ENCODE measurements at places on chromosomes 5 and 9.
A peak's percentile ranks its signal among the peaks of the same experiment; 100 is the strongest.

DNA sequence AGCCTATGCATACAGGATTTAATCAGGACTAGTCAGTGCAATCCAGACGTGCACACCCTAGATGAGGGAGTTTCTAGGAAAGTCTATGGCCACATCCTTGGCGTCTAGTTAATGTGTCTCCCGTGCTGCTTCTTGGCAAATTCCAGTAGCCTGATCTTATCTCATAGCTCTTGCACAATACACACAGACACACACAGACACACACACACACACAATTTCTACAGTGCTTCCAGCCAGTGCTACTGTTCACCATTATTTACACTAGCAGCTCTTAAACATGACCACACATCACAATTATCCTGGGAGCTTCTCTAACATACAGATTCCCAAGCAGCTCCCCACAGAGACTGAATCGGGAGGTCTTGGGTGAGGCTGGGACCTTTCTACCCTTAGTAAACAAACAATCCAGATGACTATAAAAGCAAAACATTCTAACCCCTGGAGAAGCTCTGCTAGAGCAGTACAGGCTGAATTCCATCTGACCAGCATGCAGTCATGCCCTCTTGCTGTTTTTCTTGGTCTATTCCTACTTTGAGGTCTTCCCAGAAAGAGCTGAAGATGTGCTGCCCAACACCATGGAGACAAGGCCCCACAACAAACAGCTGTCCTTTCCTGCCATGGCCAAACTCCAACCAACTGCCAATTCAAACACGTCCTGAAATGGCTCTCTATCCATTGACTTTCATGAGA, 236.6 kb downstream of the DEPDC1B start:
- DNase-seq = peak; percentile 38

DNA sequence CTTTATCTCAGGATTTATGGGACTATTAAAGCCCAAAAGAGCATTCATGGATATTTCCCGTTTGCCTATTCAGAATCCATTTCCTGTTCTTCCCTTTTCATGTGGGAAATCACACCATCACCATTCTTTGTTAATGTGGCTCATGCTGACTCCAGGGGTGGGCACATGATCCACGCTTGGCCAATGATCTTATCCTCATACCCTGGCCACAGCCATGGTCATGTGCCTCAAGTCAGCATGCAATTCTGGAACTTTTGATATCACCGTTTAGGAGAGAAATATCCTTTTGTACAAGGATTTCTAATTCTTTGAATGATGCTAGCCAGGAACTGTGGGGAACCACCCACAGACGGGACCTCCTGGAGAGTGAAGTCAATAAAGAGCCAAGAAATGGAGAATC, 272.2 kb downstream of the PRELID2 start:
- no peak for DNase-seq

DNA sequence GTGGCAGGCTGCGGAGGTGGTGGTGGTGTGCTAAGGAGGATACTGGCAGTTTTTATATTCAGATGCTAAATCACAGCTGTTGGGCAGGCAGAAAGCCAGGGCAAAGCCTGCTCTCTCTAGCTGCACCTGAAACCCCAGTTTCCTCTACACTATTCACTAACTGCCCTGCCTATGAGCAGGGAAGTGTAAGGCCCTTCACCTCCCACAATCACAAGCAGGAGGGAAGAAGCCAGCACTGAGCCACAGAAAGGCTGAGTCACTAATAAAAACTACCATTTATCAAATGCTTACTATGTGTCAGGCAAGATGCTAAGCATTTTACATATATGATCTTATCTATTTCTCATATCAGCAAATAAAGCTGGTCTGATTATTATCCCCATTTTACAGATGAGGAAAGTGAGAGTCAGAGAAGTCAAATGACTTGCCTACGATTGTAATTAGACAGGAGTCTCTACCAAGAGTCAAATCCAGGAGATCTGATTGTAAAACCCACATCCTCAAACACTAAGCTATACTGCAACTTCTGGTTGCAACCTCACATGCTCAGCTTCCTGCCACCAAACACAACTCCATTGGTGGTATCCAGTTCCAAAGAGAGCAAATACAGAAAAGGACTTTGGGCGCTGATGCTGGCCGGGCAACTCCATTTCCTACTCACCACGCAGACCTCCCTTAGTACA, 17.7 kb upstream of the IL6ST start:
- DNase-seq = no peak

DNA sequence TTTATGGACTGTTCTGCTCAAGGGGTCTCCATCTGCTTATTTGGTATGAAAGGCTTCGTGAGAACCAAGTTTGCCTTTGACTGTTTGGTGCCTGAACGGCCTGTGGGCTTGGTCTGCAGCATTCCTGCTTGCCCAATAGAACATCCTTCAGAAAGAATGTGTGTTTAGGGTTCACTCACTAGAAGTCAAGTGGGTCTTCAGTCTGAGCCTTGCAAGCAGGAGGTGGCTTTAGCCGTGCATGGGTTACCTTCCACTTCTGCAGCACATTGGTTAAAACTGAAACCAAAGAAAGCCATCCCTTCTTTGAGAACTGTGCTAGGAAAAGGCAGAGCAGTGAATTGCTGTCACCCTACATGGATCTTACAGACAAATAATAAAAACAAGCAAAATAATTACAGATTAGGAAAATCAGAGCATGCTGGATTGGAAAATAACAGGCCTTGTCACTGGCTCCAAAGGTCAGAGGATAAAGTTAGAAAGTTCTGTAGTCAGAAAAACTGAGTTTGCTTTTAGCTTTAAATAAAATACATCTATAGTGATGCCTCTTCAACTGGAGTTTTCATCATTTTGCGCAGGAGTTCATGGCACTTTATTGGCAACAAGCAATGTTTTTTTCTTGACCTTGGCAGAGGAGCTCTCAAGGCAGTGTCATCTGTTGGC, 16.6 kb downstream of the WWC1 start:
- DNase-seq = no peak

- DNase-seq = no peak
Measured at GRCh38 chr5:111234125-111234524, 9.9 kb downstream of the CAMK4 start.

- DNase-seq = no peak
Measured at GRCh38 chr5:126686451-126687126, 85.8 kb downstream of the PHAX start.

- no peak for DNase-seq
Measured at GRCh38 chr5:26622947-26623346, 415.4 kb downstream of the CDH9 start.
